Hematopoietic multipotent progenitor cell treated with erythropoietin and hydrocortisone succinate and interleukin-3 and kit ligand, for 17 days (in vitro differentiated cells): ENCODE measurements at places on chromosomes 7 and 10.

GRCh38 chr10:6669269-6669859, 89.3 kb upstream of the PRKCQ start:
- DNase-seq, result no peak

- DNase-seq, result no peak
Measured at GRCh38 chr7:33779216-33779615, 126.1 kb upstream of the BMPER start.

DNA sequence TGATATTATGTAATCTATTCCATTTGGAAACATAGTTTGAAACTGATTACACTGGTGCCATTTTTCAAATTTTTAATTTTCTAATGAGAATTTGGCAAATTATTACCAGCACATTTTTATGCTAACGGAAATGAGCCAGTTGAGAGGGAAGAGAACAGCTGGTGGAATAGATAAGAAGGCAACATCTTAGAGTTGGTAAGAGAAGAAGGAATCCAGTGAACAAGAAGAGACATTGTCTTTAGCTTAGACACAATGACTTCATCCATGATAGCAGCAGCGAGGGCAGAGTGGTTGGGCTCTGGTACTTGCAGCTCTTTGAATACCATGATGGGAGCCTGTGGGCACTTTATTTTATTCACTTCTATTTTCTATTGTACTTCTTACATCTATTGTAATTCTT, 89.6 kb downstream of the CHRM2 start:
- DNase-seq, result no peak

DNA sequence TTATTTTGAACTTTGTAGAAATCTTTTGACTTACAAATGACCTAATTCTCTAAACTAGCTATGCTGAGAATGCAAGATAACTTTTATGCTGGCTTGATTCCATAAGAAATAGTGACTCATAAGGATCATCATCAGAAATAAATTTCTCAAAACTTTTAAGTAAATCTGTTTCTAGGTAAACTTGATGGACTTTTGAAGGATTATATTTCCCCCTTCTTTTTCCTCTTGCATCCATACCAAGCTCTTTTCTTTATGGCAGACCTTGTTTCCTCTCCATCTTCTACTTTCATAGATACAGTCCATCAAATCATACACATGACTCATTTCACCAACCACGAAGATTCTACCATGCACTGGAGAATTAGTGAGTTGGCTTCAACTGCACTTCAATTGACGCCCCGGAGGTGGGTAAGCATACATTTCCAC, 336.3 kb downstream of the KCNMA1 start:
- DNase-seq, result no peak

GRCh38 chr7:1529383-1530116, 952 bp upstream of the MAFK start:
- no peak for DNase-seq

GRCh38 chr7:78539825-78540224, 741.3 kb downstream of the PHTF2 start:
- DNase-seq, result no peak

DNA sequence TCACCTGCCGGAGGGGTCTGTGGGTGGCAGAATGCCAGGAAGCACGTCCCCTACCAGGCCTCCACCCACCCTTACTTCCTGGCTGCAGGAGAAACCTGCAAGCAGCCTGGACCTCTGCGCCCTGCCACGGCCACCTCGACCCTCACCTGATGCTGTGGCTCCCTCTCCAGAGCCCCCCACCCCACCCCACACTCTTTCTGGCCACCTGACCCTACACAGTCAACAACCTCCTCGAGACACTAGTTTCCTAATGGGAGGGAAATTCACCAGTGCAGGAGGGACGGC, 91.3 kb downstream of the PRKAG2 start:
- DNase-seq, result no peak

DNA sequence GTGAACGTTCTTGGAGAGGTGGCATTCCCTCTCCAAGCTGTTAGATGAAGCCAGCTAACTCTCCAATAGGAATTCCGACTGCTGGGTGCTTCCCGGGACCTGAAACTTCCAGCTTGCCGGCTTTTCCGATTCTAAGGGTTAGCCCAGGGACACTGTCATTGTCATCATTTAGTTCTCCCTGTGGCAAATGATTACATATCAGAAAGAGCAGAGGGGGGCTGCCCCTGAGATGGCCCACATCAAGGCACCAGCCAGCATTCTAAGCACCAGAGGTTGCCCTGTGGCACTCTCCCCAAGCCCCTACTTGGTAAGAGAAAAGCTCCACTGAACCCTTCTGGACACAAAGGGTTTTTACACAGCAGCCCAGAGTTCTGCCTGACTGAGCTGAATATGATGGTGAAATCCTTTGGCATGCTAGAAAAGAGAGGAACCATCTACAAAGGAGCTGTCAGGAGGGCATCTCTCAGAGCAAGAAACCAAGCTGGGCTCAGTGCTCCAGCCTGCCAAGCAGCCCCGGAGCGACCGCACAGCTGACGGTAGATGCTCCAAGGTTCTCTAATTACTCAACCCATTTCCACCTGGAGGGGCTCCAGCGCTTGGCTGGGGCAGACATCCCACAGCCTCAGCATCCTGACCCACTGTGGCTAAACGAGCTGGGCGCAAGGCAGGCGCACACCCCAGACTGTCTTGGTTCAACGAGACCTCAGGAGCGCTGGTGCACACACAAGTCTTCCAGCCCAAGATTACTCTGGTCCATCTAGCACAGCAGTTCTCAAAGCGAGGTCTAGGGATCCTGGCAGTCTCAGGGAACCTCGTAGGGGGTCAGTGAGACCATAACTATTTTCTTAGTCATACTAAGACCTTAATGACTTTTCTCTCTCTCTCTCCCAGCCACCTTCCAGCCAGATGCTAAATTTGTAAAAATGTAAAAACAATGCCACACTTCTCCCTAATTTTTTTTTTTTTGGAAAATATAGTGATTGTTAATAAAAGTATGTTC, 160.5 kb downstream of the GFRA1 start:
- DNase-seq, result no peak

- DNase-seq, result no peak
Measured at GRCh38 chr10:133224756-133225372, 5.2 kb upstream of the UTF1 start.

DNA sequence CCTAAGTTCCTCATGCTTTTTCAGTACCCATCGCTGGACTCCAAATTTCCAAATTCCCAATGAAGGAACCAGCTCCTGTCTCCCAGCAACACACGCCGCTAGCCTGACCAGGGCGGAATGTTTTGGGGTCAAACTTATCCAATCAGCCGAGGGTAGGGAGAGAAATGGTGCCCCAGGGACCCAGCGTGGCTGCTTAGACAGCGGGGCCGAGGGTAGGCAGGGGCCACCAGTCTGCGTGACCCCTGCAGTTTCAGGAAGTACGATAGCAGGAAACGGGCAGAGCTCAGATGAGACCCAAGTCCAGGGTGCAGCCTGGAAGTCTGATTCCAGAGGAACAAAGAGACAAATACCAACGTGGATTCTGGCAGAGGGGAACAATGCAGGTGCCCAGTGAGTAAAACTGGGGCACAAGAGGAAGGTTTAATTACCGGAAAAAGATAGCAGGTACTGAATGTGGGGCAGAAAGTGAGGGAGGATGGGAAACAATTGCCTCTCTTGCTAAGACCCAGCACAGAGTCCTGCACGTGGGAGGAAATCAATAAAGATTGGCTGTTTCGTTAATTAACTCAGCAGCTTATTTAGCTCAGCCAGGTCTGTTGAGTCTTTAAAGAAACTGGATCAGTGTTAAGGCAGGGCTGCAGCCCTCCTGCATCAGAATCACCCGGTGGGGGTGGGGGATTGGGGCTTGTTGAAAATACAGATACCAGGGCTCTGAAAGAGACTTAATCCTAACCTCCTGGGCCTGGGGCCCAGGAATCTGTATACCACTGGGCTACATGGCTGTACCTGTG, 50.4 kb upstream of the NFE2L3 start:
- no peak for DNase-seq

GRCh38 chr7:21113609-21114415, 314.1 kb upstream of the SP4 start:
- DNase-seq, result no peak

DNA sequence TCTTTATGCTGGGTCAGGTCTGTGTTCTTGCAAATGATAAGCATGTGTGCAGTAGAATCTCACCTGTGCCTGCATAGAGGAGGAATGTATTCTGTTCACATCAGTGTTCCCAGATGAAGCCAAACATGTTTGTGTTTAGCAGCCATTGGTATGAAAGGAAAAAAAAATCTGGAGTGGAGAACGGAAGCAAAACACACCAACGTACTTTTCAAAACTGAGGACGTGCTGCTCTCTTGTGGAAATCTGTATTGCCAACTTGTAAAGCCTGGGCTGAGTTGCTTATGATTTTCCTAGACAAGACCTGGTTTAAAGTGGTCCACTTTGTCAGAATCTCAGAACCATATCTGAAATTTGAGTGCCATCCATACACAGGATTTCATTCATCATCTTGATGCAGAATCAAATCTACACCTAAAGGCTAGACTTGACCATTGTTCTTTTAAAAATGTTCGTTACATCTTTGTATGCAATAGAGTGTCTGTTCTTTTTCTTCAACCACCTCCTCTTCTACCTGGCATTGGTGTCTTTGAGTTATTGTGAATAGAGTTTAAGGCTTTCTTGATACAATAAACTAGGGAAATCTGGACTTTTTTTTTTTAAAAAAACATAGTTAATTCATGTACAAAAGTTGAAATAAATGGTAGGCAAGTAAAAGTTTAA, 367.7 kb downstream of the PHF14 start:
- DNase-seq, result peak; percentile 25

DNA sequence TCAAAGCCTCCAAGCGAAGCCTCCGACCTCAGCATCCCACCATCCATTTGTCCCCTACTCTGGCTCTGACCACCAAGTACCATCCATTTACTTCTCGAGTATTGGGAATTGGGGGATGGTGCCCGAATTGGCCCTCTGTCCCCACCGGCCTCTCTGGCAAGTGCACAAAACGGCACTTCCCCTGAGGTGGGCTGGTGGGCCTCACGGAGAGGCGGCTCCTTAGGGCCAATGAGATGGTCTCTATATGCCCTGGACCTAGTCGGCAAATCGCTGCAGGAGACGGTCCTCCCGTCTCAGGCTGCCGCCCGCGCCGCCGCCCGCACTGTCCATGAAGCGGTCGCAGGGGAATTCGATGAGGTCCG, 2.8 kb downstream of the TRIL start:
- DNase-seq, result no peak

GRCh38 chr7:44267178-44267577, 58.2 kb downstream of the CAMK2B start:
- no peak for DNase-seq

GRCh38 chr10:8056871-8057331, 2.4 kb downstream of the GATA3 start:
- DNase-seq, result no peak

GRCh38 chr10:10676972-10677371, 340.7 kb upstream of the CELF2 start:
- DNase-seq, result no peak

DNA sequence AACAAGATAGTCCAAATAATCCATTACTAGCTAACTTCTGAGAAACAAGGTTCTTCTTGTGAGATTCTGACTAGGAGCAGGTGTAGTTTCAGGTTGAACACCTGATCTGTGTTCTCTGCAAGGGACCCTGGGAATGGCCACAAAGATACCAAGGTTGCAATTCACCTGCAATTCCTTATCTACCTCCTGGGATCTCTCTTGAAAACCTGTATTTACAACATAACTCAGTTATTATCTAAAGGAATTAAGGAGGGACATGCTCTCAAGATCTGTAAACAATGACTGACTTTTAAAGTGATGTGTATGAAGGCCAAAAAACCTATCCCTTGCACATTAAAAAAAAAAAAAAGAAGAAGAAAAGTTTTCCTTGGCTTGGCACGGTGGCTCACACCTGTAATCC, 54.8 kb downstream of the ABLIM1 start:
- DNase-seq, result no peak

GRCh38 chr10:72297281-72297804, 23.6 kb downstream of the DDIT4 start:
- DNase-seq, result peak; percentile 63

- no peak for DNase-seq
Measured at GRCh38 chr7:100683659-100684533, 10.2 kb downstream of the GIGYF1 start.

- no peak for DNase-seq
Measured at GRCh38 chr7:101378751-101379174, 16.1 kb downstream of the COL26A1 start.

GRCh38 chr7:159084069-159084801, 60.4 kb downstream of the VIPR2 start:
- DNase-seq, result no peak

DNA sequence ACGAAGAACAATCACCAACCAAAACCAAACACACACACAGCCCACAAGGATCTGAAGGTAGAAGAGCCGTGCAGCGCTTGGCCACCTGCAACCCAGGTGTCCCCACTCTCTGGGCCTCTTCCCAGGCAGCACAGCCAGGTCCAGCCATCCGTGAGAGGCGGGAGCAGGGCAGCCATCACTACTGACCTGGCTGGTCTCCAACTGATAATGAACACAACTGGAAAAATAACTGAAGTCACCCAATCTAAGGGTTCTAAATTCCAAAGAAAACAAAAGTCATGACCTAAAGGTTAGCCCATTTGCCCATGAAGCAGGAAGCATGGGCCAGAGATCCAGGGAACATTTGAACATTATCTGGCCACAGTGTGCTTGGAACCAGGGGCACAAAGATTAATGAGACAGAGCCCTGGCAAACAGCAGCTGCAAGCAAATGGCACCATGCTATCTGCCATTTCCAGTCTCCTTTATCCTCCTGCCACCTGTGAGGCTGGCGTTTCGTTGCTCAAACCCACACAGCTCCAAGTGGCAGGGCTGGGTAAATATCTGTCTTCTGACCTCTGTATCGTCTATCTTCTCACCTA, 207.9 kb downstream of the TNS3 start:
- DNase-seq, result peak; percentile 82

DNA sequence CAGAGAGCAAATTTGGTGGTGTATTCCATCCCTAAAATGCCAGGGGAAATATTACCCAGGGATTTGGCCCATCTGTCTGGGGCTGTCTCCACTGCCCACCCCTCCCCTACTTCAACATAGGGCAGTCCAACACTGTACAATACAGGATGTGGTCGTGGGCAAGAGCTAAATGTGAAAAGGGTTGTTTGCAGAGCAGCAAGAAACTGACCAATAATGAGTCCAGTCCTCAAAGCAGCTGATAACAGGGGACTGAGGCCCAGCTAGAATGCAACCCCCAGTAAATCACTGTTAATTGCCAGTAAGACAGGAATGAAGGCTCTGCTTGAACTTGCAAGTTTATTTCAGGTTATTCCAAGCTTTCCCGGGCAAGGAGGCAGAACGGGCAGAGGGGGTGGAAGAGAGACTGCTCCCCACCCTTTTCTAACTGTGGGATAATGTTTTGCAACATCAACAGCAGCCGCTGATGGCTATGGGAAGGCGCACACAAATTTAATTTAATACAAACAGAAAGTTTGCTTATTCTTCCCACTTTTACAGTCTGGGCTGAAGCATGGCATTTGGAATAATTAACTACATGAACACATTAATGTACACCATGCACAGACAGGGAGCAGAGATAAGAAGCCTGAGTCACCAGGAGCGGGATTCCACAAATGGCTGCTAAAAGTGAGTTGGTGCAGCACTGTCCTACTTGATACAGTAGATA, 36.8 kb downstream of the AFAP1L2 start:
- DNase-seq, result no peak
